ENCODE measurements at places on chromosomes 6 and 20. TPM values are rescaled to one million over a fixed set of nuclear protein-coding genes. Genes with fewer than 3 reads are reported as not detected.

- ATAC-seq = no peak
Measured at GRCh38 chr6:84329077-84329476, 101.6 kb upstream of the CEP162 start.

Gene CLPSL1
- not detected for total RNA-seq

Gene TINAG
- not detected for total RNA-seq

DNA sequence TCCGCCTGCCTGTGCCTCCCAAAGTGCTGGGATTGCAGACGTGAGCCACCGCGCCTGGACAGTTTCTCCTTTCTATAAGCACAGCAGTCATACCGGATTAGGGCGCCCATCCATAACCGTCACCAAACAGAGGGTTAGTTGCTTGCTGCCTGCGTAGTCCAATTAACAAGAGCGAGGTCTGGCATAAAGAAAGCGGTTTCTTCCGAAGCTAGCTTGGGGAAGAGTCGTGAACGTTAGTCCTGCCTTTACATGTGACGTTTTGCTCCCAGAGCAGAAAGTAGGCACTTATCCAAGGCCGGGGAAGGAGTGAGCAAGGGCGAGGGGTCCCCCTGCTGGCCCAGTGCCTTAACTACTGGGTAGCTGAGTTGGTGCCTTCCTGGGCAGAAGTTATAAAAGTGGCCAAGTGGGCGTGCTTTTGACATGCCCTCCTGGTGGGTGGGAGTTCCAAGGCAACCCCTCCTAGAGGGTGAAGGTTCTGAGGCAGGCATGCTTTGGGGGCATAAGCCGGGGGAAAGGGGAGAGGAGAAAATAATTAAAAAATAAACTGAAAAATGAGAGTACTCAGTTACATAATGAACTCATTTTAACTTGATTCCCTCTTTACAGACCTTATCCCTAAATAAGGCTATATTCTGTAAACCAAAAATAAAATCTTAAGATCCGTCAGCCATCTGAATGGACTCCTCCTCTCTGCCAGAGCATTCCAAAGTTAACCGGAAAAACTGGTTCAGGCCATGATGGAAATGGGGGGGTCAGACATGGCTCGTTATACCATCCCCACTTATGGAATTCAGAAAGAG is 88.0 kb downstream of the FAM217A start:
- peak; percentile 99 for ATAC-seq

GRCh38 chr20:61784801-61785566 is 280.7 kb downstream of the TAF4 start:
- no peak for ATAC-seq

- no peak for ATAC-seq
Measured at GRCh38 chr6:86682297-86682696, 255.0 kb upstream of the HTR1E start.

Gene ARFGEF3
- 12.4 TPM for total RNA-seq

Gene ASIP
- total RNA-seq = not detected

DNA sequence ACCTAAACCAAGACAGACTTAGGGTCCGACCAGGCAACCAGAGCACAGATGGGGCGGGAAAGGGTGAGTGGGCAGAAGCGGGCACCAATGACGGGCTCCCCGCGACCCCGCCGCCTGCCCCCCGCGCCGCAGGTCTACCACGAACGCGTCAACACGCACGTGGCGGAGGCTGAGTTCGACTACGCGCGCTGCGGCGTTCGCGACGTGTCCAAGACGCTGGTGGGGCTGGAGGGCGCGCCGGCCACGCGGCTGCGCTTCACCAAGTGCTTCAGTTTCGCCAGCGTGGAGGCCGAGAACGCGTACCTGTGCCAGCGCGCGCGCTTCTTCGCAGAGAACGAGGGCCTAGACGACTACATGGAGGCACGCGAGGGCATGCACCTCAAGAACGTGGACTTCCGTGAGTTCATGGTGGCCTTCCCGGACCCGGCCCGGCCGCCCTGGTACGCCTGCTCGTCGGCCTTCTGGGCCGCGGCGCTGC is 5.1 kb downstream of the TMEM151B start:
- no peak for ATAC-seq

- ATAC-seq = no peak
Measured at GRCh38 chr6:34538581-34538980, 17.5 kb downstream of the SPDEF start.

Gene MUC21
- total RNA-seq = 0.14 TPM

DNA sequence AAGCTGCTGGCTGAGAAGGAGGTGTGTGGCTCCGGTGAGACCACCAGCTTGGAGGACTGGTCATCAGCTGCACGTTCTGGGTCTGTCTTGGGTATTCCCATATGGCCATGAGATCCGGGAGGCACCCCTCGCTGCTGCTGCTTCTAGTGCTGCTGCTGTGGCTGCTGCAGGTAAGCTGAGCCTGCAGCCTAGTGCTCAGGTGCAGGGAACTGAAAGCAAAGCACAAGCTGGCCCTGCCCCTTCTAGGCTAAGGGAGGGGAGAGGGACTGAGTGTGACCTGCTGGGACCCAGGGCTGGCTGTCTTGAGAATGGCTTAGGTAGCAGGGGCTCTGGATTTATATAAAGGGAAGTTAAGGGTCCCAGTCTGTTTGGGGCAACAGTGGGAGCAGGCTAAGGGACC is 403 bp downstream of the CDH26 start:
- no peak for ATAC-seq

GRCh38 chr6:136092897-136093296 is 157.2 kb downstream of the MTFR2 start:
- ATAC-seq = no peak

Gene TEAD3
- 3.0 TPM for total RNA-seq

GRCh38 chr6:88380618-88381288 is 214.6 kb upstream of the CNR1 start:
- no peak for ATAC-seq

DNA sequence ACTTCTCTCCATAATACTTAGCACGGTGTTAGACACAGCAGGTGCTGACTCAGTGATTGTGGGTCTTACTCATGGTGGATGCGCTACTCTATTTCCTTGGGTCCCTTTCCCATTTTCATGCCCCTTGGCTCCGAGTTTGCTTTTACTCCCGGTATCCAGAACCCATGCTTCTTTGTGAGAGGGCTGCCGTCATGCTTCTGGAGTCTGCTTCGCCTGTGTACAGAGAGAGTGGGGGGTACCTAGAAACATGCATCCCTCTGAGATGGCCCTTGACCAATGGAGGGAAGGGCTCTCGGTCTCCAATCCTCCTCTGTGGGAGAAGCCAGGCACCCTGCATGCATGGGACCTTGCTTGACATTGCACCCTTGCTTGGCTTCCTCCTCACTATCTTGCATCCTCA is 160.4 kb downstream of the NRN1 start:
- no peak for ATAC-seq

Gene ELMO2
- 39.2 TPM for total RNA-seq

Gene CST4
- not detected for total RNA-seq

DNA sequence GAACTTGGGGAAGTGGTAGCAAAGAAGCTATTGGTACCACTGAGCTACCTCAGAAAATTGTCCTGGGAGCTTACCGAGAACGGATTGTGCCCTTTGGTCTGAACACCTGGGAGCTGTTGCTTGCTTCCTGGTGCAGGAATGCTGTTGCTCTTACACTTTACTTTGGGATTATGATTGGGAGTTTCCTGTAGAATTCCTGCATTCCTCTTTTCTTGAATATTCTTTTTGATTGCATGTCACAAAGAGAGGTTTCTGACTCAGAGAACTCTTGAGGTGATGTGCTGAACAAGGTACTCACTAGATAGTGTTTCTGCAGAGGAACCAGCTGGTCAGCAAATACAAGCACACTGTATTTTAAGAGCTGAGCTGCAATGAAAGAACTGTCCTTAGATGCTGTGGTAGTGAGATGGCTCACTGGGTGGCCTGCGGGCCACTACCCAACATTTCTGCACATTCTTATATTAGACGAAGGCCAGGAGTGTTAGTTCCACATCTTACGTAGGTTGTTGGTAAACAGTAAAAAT is 35.0 kb downstream of the LRRC1 start:
- ATAC-seq = peak; percentile 6

GRCh38 chr6:168785720-168786511 is 344.9 kb downstream of the SMOC2 start:
- ATAC-seq = no peak

Gene MAFB
- total RNA-seq = 6.6 TPM

GRCh38 chr6:40148882-40149573 is 214.8 kb upstream of the MOCS1 start:
- ATAC-seq = no peak

- ATAC-seq = no peak
Measured at GRCh38 chr20:49286689-49287551, 9.1 kb upstream of the ZNFX1 start.

- peak; percentile 90 for ATAC-seq
Measured at GRCh38 chr6:32816746-32817204, at the start of gene HLA-DOB. Gene HLA-DOB, minus strand, starts transcription at chr6:32817002. Its CDS starts 51 bp downstream, at chr6:32816951.

DNA sequence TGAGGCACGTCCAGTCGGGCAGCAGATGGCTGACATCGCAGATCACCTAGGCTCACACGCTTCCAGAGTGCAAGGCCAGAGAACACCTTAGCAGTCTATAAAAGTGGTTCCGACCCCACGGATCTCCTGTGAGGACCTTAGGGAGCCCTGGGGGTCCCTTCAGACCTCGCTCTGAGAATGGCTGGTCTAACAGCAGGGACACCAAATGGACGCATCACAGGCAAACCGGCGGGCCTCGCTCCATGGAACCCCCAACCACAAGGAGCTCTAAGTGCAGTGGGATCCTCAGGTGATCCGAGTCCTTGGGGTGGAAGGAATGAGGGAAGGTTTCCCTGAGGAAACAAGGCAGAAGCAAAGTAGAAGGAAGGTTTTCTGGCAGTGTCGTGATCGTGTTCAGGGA is 135.4 kb downstream of the SMOC2 start:
- no peak for ATAC-seq

GRCh38 chr20:61628480-61628879 is 376.4 kb downstream of the CDH4 start:
- peak; percentile 63 for ATAC-seq

Gene EIF2S2
- total RNA-seq = 74.9 TPM

Gene BHLHE23
- total RNA-seq = not detected

DNA sequence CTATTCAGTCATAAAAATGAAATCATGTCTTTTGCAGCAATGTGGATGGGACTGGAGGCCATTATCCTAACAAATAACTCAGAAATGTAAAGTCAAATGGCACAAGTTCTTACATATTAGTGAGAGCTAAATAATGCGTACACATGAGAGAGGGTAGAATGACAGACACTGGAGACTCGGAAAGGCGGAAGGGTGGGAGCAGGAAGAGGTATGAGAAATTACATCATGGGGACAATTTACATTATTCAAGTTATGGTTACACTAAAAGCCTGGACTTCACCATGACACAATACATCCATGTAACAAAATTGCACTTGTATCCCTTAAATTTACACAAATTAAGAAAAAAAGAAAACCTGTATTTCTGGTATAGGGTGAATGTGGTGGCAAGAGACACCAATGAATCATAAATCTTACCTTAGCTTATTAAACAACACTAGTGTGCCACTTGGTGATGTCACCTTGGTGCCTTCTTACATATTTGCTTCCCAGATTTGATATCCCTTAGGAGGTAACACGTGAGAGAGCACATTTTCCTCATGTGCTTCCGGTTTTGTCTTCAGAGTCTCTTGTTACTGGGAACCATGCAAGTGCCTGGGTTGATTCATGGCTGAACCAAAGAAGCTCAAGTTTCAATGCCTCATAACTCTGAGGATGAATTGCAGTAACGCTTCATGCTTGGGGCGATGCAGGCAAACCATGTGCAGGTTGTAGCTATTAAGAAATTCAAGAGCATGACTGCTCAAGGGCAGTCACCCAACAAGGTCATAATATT is 84.6 kb downstream of the DCDC2 start:
- peak; percentile 48 for ATAC-seq

DNA sequence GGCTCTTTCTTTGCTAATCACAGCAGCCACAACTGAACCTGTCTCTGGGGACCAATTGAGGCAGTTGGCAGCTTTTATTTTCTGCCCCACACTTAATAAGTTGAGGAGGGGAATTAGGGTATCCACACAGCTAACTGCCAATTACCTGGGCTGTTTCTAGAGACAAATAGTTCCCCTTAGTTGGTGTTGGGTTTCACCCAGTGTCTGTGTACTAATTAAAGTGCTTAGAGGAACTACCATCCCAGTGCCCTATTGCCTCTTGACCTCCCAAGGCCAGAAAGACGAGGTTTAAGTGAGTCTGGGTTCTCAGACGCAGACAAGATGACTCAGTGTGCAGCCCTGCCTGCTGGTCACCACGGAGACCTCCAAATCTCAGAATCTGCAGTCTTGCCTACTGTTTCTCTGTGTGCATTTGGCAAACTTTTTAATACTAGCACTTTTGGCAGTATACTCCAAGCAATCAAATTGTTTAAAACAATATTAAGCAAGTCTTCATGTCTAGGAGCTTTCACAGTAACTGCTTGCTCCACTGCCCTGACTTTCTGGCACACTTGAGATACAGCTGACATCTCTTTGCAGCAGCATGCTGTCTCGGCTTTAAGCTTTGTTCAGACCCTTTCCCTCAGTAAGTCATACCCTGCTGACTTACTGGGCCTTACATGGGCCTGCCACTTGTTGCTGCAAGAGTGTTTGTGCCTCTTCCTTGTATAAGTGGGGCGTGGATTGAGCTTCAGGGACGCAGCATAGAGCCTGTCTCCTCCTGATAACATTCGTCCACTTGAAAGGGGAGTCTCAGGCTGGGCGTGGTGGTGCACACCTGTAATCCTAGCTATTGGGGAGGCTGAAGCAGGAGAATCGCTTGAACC is 31.9 kb downstream of the STK35 start:
- ATAC-seq = no peak

Gene HCRTR2
- not detected for total RNA-seq

DNA sequence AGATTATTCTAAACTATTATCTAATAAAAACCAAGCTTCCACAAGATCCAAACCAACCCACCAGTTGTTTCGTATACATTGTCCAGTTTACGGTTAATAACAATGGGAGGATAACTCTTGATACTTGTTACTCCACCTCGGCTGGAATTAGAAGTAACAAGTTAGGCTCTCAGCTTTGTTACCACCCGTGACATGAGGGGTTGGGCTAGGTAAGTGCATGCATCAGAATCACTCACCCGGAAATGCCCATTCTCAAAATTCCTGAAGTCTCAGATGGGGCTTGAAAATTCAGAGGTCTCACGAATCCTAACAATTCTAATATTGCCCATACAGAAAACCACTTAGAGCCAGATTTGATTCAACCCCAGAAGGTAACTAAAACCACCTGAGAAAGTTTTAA is 27.0 kb upstream of the SERPINB1 start:
- ATAC-seq = no peak

Gene BAG2
- 3.1 TPM for total RNA-seq

Gene TBC1D7
- 21.4 TPM for total RNA-seq

GRCh38 chr6:39391182-39391581 is 68.7 kb upstream of the KCNK16 start:
- no peak for ATAC-seq

DNA sequence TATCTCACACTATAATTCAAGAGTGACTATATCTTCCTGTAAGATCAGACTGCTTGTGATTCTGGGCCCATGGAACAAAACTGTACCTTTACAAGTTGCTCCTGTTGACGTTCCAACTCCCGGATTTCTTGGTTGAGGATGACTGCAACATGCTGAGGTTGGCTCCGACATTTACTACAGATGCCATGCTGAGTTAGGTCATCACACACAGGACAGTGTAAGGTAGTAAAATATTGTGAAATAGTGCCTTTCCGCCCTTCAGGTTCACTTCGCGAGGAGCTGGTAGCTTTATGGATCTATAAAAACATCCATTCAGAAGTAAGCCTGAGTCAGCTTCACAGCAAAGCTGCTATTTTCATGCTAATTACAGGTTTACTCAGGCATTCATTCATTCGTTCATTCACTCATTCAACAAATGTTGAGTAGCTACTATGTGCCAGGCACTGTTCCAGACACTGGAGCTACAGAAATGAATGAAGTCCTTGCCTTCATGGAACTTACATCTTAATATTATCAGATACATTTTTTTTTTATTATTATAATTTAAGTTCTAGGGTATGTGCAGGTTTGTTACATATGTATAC is 175.7 kb downstream of the REV3L start:
- no peak for ATAC-seq

Gene EEF1A2
- 239 TPM for total RNA-seq

Gene IMPG1
- 0.96 TPM for total RNA-seq
